Transverse colon (tissue), 4 donors: ENCODE measurements at places on chromosomes 7 and 10. TPM values are rescaled to one million over a fixed set of nuclear protein-coding genes. Genes with fewer than 3 reads are reported as not detected.
A peak's percentile ranks its signal among the peaks of the same experiment; 100 is the strongest.

DNA sequence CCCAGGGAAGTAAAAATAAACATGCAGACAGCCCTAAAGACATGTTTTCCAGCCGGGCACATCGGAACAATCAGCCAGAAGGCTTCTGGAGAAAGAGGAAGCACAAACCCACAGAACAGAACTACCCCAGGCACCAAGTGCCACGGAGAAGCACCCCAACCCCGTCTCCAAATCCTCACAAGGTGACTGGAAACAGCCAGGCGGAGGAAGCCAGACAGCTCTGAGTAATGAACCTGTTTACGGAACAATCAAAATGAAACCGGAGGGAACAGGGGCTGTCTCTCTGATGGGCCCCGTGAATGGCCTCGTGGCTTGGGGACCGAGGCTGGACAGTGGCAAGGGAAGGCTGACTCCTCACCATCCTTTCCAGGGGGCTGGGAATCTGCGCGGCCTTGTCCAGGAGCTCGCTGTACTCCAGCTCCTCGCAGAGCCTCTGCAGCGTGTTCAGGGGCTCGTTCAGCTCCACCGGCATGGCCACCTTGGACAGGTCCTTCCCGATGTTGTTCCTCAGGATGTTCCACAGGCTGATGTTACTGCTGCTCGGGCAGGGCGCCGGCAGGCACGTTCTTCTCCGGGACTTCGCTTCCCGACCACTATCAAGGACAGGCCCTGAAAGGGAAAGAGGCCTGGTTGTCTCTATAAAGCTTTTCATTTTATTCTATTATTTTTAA is 77.0 kb upstream of the GSDME start:
- no peaks in the 10 kb centered on the region for H3K4me1 ChIP-seq
- H3K36me3 ChIP-seq, result no peaks in the 10 kb centered on the region
- peak; percentile 34 for DNase-seq
- peak overlapping the region; percentile 51 for H3K27ac ChIP-seq

NPSR1 gene
- total RNA-seq, result 9.7 TPM

DNA sequence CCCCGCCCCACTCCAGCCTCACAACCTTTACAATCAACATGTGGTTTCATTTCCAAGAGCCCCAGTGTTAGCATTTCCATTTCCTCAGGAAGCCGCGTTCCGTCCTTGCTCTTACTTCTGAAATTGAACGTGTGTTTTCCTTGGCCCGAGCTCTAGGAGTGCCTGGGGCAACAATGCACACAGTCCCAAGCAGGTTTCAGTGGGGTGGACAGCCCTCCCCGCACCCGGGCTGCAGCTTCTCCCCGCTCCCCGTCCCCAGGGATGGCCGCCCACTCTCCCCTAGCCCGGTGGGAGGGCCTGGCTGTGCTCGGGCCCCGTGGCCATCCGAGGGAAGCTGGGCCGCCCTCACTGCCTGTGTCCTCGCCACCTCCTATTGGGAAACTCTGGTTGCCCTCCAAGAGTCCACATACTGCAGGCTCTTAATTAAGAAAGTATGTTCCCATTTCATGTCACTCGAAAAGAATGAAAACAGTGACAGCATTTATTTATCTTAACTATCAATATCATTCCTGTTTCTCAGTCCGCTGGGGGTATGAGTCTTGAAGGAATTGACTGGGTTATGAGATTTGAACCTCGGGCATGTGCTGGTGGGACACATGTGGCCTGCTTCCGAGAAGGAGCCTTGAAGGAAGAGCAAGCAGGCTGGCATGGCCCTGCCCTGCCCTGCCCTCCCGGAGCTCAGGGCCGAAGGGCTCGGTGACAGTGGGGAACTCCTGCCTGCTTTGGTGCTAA is 163.8 kb downstream of the GRK5 start:
- peaks cover 10% of the 10 kb centered on the region for H3K4me1 ChIP-seq
- H3K36me3 ChIP-seq, result no peaks in the 10 kb centered on the region
- no peak overlapping the region for H3K4me3 ChIP-seq
- H3K27ac ChIP-seq, result peak overlapping the region; percentile 55

DNA sequence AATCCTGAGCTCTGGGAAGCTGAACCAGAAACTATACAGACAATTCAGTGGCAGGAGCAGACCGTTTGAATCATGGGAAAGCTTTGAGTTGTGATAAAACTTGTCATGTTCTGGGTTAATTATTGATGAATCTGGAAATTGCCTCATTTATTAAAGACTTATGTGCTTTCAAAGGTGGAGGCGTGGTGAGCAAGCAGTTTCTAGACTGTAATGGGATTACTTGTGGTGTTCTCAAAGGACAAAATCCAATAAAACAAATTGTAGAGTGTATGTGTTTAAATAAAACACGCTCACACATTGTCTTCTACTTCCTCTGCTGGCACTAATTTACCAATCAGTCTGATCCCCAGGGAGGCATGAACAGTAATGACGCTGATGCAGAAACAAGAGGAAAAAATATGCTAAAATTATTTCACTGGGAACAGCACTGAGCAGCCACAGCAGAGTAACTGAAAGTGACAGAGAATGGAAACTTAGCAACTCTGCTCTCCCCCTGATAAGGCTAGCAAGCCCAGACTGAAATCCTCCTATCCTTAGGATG is 25.1 kb downstream of the PARD3 start:
- H3K4me3 ChIP-seq, result no peak overlapping the region
- no peak for DNase-seq
- H3K4me1 ChIP-seq, result peaks cover 29% of the 10 kb centered on the region
- H3K36me3 ChIP-seq, result no peaks in the 10 kb centered on the region
- no peaks in the 10 kb centered on the region for H3K27me3 ChIP-seq
- H3K27ac ChIP-seq, result peak overlapping the region; percentile 18

CFAP46 gene
- not detected for total RNA-seq

GOLGA7B gene
- not detected for total RNA-seq

GRCh38 chr7:36404639-36405408 is 15.2 kb downstream of the ANLN start:
- H3K27ac ChIP-seq, result peak overlapping the region; percentile 46
- no peaks in the 10 kb centered on the region for H3K36me3 ChIP-seq
- no peaks in the 10 kb centered on the region for H3K4me1 ChIP-seq
- H3K4me3 ChIP-seq, result peak overlapping the region; percentile 8
- DNase-seq, result no peak
- H3K27me3 ChIP-seq, result no peaks in the 10 kb centered on the region

DNA sequence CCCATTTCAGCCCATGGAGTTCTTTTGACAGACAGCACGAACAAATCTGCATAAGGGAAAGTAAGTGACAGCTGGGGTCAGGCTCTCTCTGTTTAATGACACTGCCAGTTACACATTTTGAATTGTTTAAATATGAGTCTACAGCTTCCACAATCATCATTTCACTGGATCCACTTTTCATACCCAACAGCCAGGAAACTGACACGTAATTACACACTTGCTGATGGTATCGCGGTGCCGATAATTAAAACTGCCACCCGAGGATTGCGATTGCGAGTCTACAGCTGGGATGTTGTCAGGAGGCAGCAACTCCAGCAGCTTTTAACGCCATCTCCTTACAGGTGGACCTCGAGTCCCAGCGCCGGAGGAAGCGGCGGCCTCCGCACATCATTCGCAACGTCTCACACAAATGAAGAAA is 230.8 kb upstream of the MGMT start:
- H3K36me3 ChIP-seq, result no peaks in the 10 kb centered on the region
- no peak for DNase-seq
- no peak overlapping the region for H3K4me3 ChIP-seq
- H3K27ac ChIP-seq, result no peak overlapping the region

MPP7 gene
- 21.8 TPM for total RNA-seq

DNA sequence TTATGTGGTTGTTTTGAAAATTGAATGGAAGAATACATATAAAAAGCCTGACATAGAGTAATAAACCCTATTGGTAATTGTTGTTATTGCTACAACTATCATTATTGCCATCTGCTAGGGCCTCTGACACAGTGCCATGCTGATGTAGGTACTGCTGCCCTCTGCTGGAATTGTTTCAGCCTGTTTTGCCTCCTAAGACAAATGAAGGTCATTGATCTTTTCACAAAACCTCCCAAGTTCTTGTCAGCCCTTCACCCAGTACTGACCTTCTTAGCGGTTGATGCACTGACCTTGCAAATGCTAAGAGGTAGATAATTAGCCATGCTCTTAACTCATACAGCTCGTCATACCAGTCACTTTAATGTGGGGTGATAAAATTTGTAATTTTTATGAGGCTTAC is 975.2 kb downstream of the SORCS1 start:
- no peaks in the 10 kb centered on the region for H3K27me3 ChIP-seq
- no peaks in the 10 kb centered on the region for H3K4me1 ChIP-seq
- no peak overlapping the region for H3K27ac ChIP-seq
- no peak for DNase-seq

GRCh38 chr7:41967156-41967555 is 264.3 kb upstream of the INHBA start:
- no peaks in the 10 kb centered on the region for H3K4me1 ChIP-seq
- no peak overlapping the region for H3K4me3 ChIP-seq
- no peaks in the 10 kb centered on the region for H3K27me3 ChIP-seq
- H3K36me3 ChIP-seq, result no peaks in the 10 kb centered on the region
- no peak overlapping the region for H3K27ac ChIP-seq

GRCh38 chr10:20835335-20835734 is 61.8 kb downstream of the NEBL start:
- no peaks in the 10 kb centered on the region for H3K4me1 ChIP-seq
- no peaks in the 10 kb centered on the region for H3K36me3 ChIP-seq
- no peak overlapping the region for H3K27ac ChIP-seq
- no peak for DNase-seq
- H3K4me3 ChIP-seq, result no peak overlapping the region

C10orf67 gene
- not detected for total RNA-seq

GRCh38 chr10:110512461-110513187 is 14.9 kb downstream of the DUSP5 start:
- H3K36me3 ChIP-seq, result no peaks in the 10 kb centered on the region
- DNase-seq, result no peak
- no peaks in the 10 kb centered on the region for H3K4me1 ChIP-seq
- H3K27me3 ChIP-seq, result no peaks in the 10 kb centered on the region
- no peak overlapping the region for H3K27ac ChIP-seq

GRCh38 chr7:149873074-149873969 is at the start of gene ATP6V0E2:
TSS of gene ATP6V0E2 (plus strand) at chr7:149873969. CDS start at chr7:149874066, 97 bp downstream.
- H3K27me3 ChIP-seq, result no peaks in the 10 kb centered on the region
- peak within 1 kb of the TSS; percentile 72 for H3K4me3 ChIP-seq
- peak; percentile 96 for DNase-seq
- peaks cover 15% of the 10 kb centered on the region for H3K4me1 ChIP-seq
- H3K27ac ChIP-seq, result peak within 1 kb of the TSS; percentile 85

DNA sequence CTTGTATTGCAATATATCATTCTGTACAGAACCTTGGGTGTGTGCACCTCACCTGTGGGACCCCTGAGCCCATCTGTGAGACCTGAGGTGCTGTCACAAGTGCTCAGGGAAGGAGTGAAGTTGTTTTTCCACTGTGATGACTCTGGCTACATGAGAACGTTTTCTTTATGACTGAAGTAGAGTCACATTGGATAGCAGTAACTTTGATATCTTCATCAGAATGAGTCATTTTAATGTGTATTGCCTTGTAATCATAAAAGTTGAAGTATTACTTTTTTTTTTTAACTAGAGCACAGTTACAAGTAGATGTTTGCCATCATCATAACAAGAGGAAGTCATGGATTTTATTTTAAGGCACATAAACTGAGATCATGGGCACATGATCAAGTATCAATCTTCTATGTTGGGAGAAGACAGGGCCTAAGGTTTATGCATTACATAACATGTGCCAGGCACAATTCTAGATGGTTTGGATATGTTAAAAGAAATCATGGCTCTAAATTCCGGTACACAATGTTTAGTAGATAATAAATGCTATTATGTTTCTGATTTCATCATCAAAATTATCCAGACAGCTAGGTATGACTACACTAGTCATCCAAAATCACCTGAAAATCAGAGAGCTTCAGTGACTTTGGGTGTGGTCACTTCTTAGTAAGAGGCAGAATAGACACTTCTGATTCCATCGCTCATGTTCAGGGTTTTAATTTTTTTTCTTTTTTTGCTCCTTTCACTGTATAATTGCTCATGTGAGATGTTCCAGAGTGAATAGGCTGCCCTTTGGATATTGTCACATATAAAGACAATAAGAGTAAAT is 82.7 kb upstream of the KLF6 start:
- H3K4me1 ChIP-seq, result peaks cover 12% of the 10 kb centered on the region
- peak overlapping the region; percentile 80 for H3K27ac ChIP-seq
- DNase-seq, result peak; percentile 57
- no peaks in the 10 kb centered on the region for H3K36me3 ChIP-seq
- no peak overlapping the region for H3K4me3 ChIP-seq
- no peaks in the 10 kb centered on the region for H3K27me3 ChIP-seq

- no peak overlapping the region for H3K4me3 ChIP-seq
- no peaks in the 10 kb centered on the region for H3K36me3 ChIP-seq
Measured at GRCh38 chr10:17821893-17822292, 12.7 kb downstream of the MRC1 start.

RELN gene
- 1.00 TPM for total RNA-seq
